ENCODE measurements at places on chromosomes 7 and 10.

DNA sequence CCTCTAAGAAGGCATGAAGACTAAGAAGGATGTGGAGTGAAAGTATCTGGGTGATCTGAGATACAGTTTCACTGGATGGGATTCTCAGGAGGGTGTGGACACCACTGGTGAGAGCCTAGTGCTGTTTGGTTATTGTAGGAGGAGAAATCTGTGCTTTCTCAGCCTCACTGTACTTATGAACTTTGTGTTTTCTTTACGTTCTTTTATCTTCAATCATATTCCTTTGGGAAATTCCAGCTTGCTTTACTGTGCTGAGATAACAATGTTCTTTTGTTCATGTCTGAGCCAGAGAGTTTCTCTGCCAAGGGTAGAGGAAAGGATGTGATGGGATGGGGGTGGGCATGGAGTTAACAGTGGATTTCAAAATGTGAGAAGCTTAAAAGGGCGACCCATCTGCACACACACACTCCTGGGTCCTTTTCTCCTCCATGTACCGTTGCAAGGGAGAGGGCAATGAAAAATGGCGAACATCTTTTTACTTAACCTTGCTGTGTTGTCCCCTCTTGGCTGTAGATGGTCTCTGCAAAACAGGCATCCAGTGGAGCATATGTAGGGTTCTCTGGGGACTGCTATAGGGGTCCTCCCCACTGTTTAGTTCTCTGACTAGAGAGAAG is 25.0 kb upstream of the TAX1BP1 start:
- no peak for DNase-seq

- DNase-seq = no peak
Measured at GRCh38 chr10:70283445-70284399, at the start of gene NPFFR1. Gene NPFFR1 (minus strand): TSS chr10:70284004. CDS start chr10:70283676, 328 bp downstream.

DNA sequence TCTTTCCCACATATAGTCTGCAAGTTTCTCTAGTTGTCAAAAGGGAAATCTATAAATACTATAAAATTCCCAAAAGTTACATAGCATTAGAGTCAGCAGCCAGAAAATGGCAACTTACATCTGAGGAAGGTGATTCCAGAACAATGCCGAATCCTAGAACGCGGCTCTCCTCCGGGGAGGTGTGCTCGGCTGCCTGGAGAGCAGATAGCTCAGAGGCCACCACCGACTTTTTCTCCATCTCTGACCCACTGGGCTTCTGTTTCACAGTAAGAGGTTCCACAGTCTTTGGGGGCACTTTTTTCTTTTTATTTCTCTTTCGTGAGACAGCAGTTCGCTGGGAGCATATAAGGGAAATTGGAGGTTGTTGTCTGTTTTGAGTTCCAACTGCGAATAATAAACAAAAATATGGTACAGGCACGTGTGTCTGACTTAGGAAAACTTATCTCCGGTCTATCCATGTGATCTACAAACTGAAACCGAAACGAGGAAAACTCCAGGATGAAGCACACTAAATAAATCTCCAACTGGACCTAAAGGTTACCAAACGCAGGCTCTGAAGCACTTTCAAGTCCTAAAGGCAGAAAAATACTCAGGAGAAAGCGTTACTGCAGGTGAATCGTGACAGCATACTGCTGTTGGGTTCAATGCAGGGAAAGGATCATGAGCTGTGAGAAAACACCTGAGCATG is 36.2 kb downstream of the BEND7 start:
- no peak for DNase-seq

GRCh38 chr10:80497187-80498077 is 40.3 kb upstream of the SH2D4B start:
- no peak for DNase-seq

DNA sequence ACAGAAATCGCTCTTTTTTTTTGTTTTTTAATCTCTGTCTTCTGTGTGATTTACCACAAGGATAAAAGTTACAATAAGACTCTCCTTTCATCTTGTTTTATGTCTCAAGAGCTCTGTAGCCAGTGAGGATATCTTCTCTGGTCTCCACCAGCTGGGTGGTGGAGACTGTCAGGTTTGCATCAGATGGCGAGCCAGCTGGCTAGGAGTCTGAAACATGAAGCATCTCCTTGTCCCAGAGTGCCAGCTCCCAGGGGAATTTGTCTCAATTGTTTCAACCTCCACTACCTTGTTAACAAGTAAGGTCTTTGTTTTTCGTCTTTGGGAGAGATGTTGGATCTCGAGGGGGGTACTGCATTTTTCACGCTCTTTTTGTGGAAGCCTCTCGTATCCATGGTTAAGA is 47.3 kb downstream of the FRMPD2 start:
- no peak for DNase-seq

Data from osteocyte (in vitro differentiated cells).